ENCODE measurements at places on chromosomes 12 and 14.

- no peak for DNase-seq
These were observed 404.9 kb downstream of the FLRT2 start for GRCh38 chr14:85934886-85935254.

DNA sequence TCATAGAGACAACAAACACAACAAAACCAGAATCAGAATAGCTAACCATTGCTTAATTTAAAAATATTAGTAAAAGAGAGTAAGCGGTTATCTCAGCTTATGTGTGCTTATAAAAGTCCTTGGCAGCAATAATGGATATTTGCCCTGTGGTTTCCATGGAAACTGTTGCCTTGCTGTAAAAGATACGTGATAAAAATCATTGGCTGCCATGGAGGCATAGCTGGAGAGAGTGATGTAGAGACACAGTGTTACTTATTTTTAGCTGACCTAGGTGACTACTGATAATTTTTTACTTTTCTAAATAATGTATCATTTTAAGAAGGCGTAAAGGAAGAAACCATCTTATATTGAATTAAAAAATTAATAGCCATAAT, 92.9 kb downstream of the ERC1 start:
- DNase-seq, result peak; percentile 73

DNA sequence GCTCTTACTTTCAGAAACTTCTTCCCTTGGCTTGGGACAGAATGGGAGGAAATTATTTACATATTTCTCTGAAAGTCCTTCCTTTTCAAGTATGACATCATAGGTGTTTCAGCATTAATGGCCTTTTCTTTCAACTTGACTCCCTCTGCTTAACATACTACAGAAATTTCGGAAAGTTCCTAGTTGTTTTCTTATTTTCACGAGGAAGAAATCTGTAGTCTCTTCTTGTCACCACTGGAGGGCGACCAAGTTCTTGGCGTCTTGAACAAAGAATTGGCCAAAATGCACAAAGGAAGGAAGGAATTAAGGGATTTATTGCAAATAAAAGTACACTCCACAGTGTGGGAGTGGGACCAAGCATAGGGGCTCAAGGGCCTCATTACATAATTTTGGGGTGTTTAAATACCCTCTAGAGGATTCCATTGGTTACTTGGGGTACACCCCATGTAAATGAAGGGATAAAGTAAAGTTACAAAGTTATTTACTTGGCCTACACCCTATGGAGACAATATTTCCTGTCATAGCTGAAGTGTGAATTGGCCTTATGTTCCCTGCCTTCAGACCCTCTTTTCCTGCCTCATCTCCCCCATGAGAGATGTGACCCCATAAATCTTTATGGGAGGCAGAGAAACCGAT, 70.4 kb downstream of the RPL10L start:
- peak; percentile 51 for DNase-seq

DNA sequence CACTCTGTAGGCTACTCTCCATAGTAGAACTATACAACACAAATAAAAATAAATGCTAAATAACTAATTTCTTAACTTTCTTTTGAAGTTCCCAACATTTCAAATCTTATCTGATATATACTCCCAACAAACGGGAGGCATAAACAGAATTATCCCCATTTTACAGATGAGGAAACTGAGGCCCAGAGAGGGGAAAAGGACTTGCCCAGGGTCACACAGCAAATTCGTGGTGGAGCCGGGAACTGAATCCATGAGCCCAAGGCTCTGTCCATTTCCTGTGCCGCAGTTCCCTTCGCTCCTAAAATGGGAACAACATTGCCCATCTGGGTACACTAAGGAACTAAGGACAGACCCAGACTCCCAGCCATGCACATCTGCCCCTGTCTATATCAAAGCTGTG, 12.2 kb downstream of the ZNF384 start:
- no peak for DNase-seq

- peak; percentile 85 for DNase-seq
These were observed 86.9 kb upstream of the TTC7B start for GRCh38 chr14:90903101-90903500.

DNA sequence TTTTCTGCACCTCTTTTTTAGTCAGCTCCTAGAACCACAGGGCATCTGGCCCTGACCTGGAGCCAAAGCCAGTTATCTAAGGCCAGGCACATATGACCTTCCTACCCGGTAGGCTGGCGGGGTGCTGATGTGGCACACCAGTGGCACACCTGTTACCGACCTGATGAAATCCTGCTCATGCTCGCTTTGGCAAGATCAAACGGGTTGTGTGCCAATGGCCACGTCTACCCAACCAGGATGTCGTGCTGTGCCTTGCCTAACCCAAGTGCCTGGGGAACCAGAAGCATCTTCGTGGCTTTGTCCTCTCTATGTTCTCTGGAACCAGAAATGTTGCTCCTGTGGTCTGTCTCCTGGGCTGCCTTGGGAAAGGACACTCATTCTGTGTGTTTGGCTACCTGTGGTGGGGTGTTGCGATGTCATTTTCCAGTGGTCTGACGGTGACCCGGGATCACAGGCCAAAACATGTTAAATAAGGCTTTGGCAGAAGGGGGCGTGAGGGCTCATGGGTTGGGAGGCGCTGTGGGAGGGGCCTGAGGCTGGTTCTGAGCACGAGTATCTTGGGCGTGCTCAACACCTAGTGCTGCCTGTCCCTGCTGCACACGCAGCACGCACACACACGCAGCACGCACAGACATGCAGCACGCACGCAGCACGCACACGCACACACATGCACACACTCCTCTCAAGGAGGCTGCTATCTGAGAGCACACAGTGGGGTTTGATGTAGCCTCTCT, 27.9 kb downstream of the CCNK start:
- no peak for DNase-seq

- no peak for DNase-seq
These were observed 173.3 kb downstream of the PPM1H start for GRCh38 chr12:62761658-62762057.

- no peak for DNase-seq
These were observed 33.5 kb upstream of the C14orf180 start for GRCh38 chr14:104545942-104546501.

DNA sequence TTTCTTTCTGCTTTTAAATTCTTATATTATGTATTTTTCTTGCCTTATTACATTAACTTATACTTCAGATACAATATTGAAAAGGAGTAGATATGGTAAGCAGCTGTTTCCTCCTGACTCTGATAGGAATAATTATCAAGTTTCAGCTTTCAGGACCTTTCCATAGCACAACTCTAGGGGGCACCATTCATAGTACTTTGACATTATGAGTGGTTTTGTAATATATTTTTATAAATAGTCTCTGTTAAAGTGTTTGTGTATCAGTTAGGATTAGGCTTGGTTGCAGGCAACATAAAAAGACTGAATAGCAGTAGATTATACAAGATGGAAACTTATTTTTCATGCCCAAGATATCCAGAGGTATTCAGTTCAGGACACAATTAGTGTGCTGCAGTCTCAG, 27.9 kb upstream of the PARP11 start:
- no peak for DNase-seq

DNA sequence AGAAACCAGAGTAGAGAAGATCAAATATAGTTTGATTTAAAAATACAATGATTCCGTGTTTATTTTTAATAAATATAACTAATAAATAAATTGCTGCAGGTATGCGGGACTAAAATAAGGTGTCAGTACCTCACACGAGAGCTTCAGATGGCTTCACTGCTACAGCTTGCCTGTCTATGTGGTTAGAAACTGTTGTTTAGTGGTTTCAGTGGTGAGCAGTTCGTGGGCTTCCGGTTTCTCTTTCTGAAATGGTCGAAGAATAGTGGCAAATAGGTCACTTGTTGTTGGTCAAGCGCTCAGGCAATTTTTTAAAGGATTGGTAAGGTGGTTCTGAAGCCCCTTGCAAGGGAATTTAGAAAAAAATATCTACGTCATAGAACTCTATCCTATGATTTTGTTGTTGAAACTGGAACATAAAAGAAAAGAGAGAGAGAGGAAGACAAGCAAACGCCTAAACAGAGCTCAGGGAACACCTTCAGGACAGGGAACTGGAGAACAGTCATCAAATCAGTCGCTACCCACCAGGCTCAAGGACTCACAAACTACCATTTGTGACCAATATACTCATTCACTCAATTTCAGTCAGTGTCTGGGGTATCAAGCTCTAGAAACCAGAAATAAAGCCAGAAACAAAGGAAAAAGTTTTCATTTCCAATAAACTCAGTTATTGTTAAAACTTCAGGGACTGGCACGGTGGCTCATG, 31.3 kb downstream of the GABARAPL1 start:
- DNase-seq, result no peak

- DNase-seq, result no peak
These were observed 39.1 kb upstream of the STAB2 start for GRCh38 chr12:103547929-103548328.

DNA sequence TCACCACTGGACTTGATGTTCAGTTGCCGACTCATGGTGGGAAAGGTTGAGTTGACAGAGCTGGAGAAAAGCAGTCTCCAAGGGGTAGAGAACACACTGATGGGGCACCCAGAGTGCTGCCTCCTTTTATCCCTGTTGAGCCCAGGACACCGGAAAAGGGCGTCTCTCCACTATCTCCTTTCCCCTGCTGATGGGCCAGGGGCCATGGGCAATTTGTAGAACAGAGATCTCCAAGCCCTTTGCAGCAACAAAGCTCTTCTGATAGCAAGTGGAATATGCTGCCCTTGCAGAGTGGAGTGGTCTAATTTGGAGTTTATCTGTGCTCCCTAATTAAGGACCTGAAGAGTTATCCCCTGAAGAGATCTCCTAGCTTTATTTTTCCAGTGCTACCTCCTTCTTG, at the start of gene KRT74:
KRT74 (minus strand) TSS at position 101 of the 400 bp plus-strand sequence; CDS start at position 35, 66 bp downstream.
- no peak for DNase-seq

DNA sequence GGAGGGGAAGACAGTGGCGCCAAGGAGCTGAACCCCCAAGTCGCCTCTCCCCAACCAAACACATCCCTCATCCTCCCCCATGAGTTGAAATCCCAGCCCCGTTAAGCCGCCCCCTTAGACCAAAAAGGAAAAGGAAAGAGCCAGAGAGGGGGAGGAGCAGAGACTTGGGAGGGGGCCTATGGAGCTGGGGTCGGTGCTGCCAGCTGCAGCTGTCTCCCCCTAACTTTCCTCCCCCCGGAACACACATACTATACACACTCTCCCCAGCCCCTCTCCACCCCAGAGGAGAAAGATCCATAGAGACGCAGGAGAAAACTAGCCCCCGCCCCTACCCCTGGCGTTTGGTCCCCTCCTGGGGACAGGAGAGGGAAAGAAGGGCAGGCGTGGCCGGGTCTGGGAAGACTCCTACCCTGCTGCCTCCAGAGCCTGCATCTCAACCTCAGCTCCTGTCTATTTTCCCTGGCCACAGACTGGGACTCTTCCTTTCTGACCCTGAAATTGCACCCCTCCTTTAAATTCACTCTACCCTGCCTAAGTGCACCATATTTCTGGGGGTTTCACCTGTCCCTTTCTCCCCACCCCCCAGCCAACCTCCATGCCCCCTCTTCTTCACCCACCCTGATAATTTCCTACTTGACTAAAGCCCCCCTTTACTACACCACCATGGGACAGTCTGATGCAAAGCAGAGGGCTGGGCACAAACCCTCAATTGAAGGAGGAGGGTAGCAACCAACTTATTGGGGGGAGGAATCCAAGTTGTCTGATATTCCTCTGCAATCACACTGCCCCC, 1.7 kb upstream of the HOXC9 start:
- DNase-seq, result no peak

GRCh38 chr12:14910090-14910915, 24.6 kb upstream of the MGP start:
- no peak for DNase-seq

DNA sequence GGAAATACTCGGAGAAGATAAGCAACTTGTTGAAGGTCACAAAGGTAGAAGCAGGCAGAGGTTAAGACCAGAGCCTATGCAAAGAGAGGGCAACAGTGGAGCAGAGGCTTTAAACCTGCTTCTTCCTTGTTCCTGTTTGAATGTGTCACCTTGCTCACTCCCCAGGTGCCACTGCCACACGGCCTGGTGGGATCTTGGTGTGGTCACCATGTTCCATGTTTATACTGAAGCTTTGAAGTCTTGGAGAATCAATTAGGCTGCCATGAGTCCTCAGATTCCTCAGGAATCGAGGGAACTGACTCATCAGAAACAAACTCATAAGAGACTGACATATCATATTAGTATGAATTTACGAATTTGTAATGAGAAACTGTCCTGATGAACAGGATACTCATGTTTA, 46.8 kb downstream of the IQSEC3 start:
- DNase-seq, result no peak
